ENCODE measurements at places on chromosomes 3 and 15. TPM values are rescaled to one million over a fixed set of nuclear protein-coding genes. Genes with fewer than 3 reads are reported as not detected.

DNA sequence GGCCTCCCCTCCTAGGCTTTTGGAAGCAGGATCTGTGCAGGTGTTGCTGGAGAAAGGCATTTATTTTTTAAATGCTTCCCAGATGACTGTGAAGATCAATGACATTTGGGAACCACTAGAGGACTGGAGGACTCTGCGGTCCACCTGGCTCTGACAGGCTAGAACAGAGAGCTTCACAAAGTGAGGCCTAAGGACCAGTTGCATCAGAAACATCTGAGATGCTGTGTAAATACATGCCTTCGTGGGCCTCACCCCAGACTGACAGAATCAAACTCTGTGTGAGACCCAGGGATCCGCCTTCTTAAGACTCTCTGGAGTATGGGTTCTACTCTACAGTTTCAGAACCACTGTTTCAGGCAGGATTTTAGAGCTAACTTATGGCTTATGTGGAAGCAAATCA is 105.0 kb upstream of the ICE2 start:
- no peak for DNase-seq

GRCh38 chr3:108959017-108959416 is 5.3 kb upstream of the GUCA1C start:
- DNase-seq, result no peak

DNA sequence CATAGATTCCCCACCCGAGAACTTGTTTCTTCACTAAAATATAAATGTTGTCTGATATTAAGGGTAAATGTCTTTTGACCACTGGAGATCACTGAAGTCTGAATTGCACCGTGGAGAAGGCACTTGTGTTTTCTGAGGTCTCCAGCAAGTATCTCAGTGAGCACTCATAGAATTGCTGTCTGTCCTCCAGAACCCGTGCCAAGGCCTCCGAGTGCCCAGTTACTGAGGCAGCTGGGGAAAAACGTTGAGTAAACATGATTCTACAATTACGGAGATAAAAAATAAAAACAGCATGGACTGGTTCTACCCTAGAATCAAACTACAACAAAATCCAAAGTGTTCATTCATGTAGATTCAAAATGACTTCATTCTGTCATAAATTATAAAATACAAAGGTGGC is 60.0 kb downstream of the MLH1 start:
- no peak for DNase-seq

GRCh38 chr3:126026761-126027160 is 57.2 kb downstream of the SLC41A3 start:
- DNase-seq, result no peak

DNA sequence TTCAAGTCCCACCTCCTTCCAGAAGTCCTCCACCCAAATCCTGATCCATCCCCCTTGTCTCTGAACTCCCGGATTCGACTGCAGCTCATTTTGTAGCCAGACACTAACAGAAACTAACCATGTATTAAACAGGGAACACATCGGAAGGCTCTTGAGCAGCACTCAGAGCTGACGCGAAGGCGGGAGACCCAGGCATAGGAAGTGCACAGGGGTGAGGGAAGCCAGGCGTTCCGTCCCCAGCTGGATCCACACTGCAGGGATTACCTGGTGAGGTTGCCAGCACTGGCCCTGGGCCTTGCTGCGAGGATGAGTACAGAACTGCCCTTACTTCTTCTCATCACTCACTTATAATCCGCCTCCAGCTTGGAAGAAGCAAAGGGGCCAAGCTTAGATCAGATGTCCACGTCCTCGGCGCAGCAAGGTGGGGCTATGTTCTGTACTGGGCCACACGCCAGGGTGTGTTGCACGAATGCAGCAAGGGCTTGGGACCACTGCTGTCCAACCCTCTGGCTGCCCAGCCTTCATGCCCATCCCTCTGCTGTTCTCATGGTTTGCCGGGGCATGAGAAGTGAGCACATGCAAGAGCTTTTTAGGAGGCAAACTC is 124.2 kb upstream of the SMAD3 start:
- DNase-seq, result no peak

DNA sequence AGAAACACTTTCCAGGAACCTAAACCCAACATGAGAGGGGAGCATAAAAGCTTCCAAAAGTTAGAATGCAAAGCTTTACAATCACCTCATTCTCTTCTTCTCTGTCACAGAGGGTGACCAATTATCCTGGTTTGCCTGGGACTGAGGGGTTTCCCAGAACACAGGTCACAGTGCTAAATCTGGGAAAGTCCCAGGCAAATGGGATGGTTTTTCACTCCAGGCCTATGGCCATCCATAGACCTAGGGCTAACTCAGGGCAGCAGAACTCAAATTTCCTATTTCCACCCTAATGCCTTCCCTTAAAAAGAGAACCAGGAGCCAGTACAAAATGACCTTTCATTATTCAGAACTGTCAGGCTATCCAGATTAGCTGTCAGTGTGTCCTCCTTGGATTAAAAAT is 77.0 kb downstream of the TM4SF4 start:
- no peak for DNase-seq

Gene CPNE9
- 6.3 TPM for total RNA-seq
